Islet precursor cell (in vitro differentiated cells): ENCODE measurements at places on chromosomes 3 and 15.
A peak's percentile ranks its signal among the peaks of the same experiment; 100 is the strongest.

- DNase-seq = peak; percentile 25
Observed at GRCh38 chr15:70200511-70201424, 103.1 kb upstream of the TLE3 start.

DNA sequence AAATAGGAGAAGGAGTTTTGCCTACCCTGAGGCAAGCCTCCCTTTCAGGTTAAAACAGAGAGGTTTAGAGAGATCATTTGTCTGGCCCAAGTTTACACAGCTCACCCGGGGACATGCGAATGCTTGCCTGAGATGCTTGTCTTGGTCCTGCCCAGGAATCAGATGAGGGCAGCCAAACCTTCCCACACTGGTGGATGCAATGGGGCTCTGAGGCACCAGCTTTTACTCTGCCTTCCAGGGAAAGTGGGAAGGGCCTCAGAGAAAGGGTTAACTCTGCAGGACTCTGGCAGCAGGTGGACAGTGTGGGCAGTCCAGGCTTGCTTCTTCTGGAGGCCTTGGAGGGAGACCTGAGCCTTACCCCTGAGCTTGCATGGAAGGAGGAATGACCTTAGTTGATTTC, 90.0 kb downstream of the LRRK1 start:
- DNase-seq = peak; percentile 31

DNA sequence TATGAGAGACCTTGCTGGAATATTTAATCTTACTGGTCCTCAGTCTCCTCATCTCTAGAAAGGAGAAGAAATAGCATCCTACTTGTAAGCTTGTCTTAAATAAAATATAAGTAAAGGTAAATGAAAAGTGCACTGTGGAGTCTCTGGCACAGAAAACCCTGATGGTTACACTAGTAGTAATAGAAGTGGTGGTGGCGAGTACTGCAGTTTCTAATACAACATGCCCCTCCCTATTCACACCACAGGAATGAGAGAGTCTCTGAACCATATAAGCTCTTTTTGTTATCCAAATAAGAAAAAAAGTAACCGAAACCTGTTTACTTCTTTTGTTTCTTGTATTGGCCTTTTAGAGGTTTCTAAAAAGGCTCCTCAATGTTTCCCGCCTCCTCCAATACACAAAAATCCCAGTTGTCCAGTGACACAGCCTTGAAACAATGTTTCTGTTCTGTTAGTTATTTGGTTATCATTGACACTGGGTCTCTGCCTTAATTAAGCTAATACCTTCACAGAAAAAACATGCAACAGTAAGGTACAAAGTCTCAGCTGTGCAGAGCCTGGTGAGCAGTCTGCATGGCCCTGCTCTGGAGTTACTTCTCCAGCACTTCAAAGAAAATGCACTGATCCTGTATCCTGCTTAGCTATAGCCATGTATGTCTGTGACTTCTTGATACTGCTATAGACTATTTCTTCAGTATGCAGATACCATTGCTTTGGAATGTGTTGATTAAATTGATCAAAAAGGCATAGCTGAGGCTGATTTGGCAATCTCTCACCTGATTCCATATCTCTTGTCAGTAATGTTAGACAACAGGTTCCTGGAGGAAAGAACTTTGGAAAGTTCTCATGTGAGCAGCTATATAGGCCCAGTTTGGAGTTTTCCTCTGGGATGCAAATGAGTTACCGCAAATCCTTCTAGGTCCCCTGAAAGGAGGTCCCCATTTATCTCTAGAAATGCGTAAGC, 315.6 kb upstream of the IL12A start:
- no peak for DNase-seq

- no peak for DNase-seq
Observed at GRCh38 chr3:131995891-131996290, 38.9 kb downstream of the CPNE4 start.

GRCh38 chr3:58952128-58952917, 97.5 kb downstream of the CFAP20DC start:
- no peak for DNase-seq

GRCh38 chr3:171765511-171765887, 44.8 kb downstream of the PLD1 start:
- DNase-seq = no peak

- no peak for DNase-seq
Observed at GRCh38 chr15:80974914-80975313, 14.7 kb downstream of the MESD start.

DNA sequence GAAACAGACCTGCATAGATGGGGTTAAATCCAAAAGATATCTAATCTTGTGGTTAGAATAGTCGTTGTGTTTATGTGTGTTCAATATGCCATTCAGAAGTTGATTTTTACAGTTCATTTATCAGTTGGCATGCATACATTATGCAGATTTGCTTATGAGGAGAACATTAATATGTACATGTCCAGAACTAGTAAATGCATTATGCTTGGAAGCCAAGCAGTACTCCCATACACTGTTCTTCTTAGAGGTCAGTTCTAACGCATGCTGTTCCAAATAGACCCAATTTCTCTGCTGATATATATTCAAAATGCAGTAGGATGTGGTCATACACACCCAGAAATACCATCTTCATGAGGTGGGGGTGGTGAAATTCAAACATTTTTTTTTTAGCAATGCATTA, 956 bp downstream of the FGF12 start:
- no peak for DNase-seq

- DNase-seq = no peak
Observed at GRCh38 chr3:177109688-177110330, 87.5 kb downstream of the TBL1XR1 start.

DNA sequence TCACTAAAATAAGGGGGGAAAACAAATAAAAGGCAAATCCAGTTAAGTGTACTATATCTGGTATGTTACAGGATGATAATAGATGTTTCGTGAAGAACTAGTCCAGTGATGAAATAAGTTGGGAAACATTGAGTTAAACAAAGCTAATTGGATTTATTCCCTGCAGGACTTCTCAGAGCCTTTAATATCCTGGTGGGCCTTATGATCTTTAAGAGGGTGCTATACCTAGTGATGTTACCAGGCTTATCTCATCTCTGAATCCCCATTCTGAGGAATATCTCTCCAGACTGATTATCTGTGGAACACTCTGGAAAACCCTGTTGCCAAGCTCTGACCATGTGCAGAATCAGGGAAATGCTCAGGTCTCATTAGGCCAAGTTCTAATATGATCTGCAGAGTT, 54.8 kb upstream of the POMGNT2 start:
- no peak for DNase-seq

DNA sequence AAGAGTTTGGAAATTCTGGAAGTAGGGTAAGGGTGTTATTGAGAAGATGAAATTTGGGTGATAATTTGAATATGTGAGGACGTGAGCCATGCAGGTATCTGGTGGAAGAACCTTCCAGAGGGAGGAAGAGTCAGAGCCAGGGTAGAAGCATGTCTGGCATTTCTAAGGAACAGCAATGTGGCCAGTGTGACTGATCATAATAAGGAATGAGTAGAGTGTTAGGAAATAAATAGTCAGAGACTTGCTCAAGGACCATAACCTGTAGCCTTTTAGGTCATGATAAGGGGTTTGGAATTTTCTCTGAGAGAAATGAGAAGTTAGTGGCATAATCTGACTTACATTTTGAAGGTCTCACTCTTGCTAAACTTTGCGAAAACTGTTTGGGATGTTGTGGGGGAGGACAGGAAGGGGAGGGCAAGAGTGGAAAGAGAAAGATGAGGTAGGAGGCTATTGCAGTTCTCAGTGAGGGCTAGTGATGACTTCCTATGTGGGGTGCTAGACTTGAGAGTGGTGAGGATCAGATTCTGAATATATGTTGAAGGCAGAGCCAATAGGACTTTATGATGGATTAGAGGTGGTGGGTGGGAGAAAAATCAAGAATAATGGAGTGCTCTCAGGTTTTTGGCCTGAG, 568.3 kb downstream of the AGBL1 start:
- no peak for DNase-seq

DNA sequence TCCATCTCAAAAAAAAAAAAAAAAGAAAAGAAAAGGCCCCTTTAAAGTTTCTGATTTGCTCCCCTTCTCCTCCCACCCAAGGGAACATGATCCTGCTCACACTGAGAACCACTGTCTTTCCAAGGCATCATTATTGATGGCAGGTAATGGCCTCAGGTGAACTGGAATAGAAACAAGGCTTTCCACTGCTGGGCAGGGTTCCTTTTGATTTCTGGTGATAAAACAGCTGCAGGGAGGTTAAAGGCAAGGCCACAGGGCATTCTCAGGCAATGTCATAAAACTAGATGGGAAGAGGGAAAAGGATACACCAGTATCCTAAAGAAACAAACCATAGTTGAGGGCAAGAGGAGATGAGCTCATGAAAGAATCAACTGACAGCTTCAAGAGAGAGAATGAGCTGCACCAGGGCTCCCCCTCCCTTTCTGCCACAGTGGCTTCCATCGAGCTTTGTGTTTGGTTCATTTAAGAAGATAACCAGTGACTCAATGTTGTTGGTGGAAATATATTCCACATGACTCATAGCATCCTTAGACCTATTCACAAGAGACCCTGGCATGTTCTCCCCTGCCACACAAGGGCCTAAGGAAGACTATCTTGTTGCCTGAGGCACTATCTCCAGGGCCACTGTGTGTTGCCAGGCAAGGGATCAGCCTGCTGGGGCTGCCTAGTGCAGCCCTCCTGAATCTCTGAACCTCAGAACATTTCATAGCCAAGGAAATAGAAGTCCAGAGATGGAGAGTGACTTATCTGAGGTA, 86.4 kb downstream of the WDR76 start:
- peak; percentile 96 for DNase-seq

DNA sequence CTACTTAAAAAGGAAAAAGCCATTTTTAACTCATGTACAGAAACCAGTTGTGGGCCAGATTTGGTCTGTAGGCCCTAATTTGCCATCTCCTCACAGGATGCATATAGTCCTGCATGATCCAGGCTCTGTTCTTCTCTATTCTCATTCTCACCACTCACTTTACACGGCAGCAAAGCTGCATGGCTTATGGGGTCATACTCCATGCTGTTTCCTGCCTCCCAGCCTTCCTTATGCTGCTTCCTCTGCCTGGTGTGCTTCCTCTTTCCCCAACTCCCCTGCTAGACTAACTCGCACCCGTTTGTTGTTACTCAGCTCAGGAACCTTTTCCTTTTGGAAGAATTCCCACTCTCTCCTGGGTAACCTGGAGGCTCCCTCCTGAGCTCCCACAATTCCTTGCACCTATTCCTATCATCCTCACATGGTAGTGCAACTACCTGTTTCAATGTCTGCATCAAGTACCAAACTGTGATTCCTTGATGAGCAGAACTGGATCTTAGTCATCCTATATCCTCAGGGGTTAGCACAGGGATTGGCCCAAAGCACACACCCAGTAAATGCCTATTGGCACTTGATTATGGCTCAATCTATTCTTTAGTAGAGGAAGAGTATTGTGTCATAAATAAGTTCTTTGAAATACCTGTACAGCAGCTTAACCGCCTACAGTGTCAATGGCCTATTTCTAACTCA, 172.1 kb upstream of the MITF start:
- no peak for DNase-seq

DNA sequence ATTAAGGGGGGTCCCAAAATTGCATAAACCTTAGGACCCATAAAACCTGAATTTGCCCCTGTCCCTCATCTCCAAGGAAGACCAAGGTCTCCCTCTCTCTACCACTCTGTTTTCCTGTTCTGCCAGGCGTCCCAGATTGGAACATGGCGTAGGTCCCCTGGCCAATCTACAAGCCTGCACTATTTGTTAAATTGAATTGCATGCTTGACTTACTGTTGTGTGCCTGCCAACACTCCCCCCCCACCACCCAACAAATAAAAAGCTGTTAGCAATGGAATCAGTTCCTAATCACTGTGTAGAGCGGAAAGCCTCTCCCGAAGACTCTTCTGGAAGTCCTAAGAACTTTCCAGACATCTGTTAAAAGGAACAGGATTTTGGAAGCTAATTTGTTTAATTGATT, 11.7 kb downstream of the CTXND1 start:
- DNase-seq = no peak

DNA sequence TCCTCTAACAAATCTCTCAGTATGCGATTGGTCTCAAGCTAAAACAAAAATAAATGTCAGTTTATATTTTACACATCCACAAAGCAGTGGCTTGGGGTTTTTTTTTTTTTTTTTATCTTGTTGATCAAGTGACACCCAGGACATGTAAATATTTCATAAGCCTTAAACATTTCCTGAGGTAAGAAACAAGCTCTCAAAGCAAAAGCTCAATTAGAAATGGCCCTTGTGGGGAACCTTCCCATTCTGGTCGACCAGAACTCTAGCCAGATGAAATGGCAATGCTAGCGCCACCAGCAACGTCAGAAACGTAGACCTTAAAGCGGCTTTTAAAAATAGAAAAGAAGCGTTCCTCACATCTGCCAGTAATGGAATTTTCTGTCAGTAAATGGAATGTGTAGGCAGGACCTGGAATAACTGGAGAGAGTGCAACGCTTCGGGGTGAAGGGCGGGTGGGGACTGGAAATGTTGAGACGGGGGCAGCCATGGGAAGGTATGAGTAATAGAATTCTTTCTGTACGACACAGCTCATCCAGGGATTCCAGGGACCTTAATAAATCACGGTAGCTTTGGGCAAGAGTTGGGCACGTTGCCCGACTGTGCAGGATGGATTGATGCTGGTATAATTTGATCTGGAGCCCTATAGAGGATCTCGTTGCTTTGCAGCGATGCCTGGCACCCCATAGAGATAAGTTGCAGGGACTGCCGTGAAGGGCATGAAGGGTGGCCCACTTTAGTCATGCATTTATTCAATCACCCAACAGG, 44.4 kb downstream of the BTD start:
- peak; percentile 94 for DNase-seq

DNA sequence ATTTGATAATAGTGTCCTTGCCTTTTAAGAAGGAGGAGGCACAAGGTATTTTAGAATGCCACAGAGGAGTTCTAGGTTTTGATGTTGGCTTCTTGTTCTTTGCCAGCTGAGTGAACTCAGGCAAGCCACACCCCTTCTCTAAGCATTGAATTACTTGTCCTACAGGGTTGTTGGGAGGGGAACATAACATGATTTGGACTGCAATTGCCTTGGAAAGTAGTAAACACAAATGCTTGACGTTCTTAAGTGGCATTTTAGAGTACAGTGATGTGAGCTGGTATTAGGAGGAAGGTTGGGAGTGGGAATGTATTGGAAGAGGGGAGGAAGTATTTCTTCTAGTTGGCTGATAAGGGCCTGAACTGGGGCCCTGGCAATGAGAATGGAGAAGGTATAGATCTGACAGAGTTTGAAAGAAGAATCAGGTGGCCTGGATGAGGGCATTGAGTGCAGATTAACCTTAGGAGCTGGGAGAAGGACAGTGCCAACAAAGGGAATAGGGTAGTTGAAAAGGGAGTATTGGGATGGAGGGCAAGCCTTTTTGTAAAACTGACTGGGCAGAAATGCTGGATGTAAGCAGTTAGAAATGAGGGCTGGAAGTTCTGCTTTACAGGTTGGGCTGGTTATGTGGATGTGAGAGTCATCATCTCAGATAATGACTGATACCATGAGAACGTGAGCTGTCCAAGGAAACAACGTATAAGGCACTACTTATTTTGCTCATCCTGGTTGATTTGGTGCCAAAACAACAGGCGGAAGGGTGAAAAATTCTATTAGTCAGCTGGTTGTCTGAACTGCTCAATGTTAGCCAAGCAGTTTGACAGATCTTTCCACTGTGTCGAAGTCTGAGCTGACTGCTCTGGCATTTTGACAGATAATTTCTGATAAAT, 16.7 kb downstream of the KAT2B start:
- no peak for DNase-seq

- no peak for DNase-seq
Observed at GRCh38 chr15:97143592-97144376, 813.3 kb downstream of the NR2F2 start.
